ENCODE measurements at places on chromosomes 3 and 15.
A peak's percentile ranks its signal among the peaks of the same experiment; 100 is the strongest.

- peak; percentile 25 for DNase-seq
Observed at GRCh38 chr3:25817107-25817506, 27.2 kb downstream of the OXSM start.

GRCh38 chr3:5020242-5020722 is 41.0 kb downstream of the BHLHE40 start:
- DNase-seq = no peak

GRCh38 chr3:105933871-105934270 is 65.1 kb upstream of the CBLB start:
- no peak for DNase-seq

- no peak for DNase-seq
Observed at GRCh38 chr3:113828600-113828999, 10.0 kb upstream of the GRAMD1C start.

- DNase-seq = no peak
Observed at GRCh38 chr3:151318313-151318712, 1.7 kb upstream of the GPR87 start.

DNA sequence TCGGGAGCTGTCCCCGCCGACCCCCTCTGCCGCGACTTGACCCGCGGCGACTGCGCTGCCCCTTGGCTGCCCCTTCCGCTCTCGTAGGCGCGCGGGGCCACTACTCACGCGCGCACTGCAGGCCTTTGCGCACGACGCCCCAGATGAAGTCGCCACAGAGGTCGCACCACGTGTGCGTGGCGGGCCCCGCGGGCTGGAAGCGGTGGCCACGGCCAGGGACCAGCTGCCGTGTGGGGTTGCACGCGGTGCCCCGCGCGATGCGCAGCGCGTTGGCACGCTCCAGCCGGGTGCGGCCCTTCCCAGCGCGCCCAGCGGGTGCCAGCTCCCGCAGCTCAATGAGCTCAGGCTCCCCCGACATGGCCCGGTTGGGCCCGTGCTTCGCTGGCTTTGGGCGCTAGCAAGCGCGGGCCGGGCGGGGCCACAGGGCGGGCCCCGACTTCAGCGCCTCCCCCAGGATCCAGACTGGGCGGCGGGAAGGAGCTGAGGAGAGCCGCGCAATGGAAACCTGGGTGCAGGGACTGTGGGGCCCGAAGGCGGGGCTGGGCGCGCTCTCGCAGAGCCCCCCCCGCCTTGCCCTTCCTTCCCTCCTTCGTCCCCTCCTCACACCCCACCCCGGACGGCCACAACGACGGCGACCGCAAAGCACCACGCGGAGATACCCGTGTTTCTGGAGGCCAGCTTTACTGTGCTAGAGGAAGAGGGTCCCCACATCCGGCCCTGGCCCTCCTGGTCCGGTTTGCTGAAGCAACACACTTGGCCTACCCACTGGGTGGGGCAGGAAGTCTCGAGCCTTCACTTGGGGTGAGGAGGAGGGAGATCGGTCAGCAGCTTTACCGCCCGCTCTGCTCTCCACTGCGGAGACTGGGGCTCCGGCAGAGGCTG is at the start of gene RASSF1:
Gene RASSF1 (minus strand): TSS at position 389 of the 882 bp plus-strand sequence. CDS start 31 bp downstream, at position 358.
- DNase-seq = peak; percentile 63
